ENCODE measurements at places on chromosomes 1 and 21.

GRCh38 chr21:36454093-36454531 lies 25.8 kb downstream of the CLDN14 start:
- H3K4me3 ChIP-seq, result no peak overlapping the region
- no peak for DNase-seq
- H3K4me1 ChIP-seq, result no peaks in the 10 kb centered on the region

DNA sequence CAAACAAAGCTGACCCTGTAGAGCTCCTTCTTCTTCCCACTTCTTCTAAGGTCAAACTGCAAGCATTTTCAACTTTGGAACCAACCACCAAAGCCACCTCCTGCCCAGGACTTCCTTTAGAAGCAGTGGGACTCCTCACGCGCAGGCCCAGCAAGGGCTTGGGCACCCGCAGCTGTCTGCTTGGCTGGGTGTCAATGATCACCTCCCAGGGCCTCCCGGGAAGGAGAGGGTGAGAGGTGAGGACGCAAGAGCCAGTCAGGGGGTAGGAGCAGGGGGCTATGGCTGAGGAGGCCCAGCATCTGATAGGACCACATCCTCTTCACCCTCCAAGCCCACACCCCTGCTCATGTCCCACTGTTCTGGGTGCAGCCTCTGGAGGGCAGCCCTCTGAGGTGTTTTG lies 10.2 kb downstream of the KLHL21 start:
- no peaks in the 10 kb centered on the region for H3K4me1 ChIP-seq
- peaks cover 94% of the 10 kb centered on the region for H3K36me3 ChIP-seq
- peak overlapping the region; percentile 16 for H3K27ac ChIP-seq

- no peaks in the 10 kb centered on the region for H3K36me3 ChIP-seq
- no peak for DNase-seq
- no peaks in the 10 kb centered on the region for H3K4me1 ChIP-seq
- no peak overlapping the region for H3K27ac ChIP-seq
Observed at GRCh38 chr1:107262467-107263286, 121.8 kb downstream of the NTNG1 start.

DNA sequence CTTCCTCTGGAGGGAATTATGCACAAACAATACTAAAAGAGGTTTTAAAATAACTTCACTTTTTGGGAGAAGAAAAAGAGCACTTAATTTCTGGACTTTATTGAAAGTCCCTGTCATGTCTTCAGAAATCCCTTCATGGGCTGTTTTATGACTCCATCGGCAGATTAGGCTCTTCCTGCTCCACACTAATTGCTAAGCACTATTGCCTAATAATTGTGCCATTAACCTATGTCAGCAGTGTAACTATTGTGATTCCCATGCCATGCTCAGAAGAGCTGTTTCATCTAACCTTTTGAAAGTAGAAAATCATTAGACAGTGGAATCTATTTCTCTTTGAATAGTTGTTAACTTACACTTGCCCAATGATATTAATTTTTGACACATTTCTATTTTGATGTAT lies 489.3 kb upstream of the RUNX1 start:
- no peaks in the 10 kb centered on the region for H3K27me3 ChIP-seq

DNA sequence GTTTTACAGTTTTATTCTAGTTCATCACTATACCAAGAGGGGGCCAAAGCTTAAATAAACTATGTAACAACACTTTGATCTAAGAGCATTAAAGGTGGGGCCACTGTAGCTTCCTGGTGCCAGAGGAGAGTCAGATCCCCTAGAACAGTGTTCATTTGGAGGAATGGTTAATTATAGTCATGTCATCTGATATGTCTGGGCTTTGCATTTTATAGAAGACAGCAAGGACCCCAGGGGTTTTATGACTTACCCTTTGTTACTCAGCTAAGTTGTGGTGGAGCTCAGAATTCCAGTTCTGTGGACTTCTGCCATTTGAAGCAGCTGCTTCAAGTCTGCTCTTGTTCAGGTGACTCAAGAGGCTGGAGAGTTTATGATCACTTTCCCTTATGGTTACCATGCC lies 16.7 kb downstream of the KDM4A start:
- no peak overlapping the region for H3K4me3 ChIP-seq
- DNase-seq, result no peak
- H3K27ac ChIP-seq, result no peak overlapping the region
- H3K27me3 ChIP-seq, result no peaks in the 10 kb centered on the region

- no peak overlapping the region for H3K4me3 ChIP-seq
- no peaks in the 10 kb centered on the region for H3K27me3 ChIP-seq
- H3K36me3 ChIP-seq, result no peaks in the 10 kb centered on the region
- H3K4me1 ChIP-seq, result no peaks in the 10 kb centered on the region
- DNase-seq, result no peak
Observed at GRCh38 chr1:190949939-190950338, 472.3 kb upstream of the BRINP3 start.

GRCh38 chr1:228753287-228753686 lies 18.0 kb downstream of the RHOU start:
- no peak for DNase-seq
- H3K27ac ChIP-seq, result no peak overlapping the region
- no peaks in the 10 kb centered on the region for H3K4me1 ChIP-seq
- H3K27me3 ChIP-seq, result no peaks in the 10 kb centered on the region
- no peak overlapping the region for H3K4me3 ChIP-seq
- H3K36me3 ChIP-seq, result no peaks in the 10 kb centered on the region

DNA sequence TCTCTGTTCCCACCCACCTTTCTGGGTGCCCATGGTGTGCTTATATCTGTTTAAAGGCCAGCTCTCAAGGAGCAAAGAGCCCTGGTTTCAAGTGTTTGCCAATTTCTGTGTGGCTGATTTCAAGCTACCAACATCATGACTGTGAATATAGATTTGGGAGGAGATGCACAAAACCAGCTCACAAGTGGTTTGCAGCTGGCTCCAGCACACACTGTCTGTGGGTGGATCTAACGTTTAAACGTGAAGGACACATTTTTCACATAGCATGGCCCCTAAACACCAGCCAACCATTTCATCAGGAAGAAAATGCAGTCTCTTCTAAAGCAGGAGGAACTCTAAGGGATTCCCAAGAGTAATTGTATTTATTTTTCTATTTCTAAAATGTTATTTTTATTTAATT lies 65.2 kb downstream of the FCRL5 start:
- H3K27ac ChIP-seq, result no peak overlapping the region
- H3K4me1 ChIP-seq, result no peaks in the 10 kb centered on the region
- H3K4me3 ChIP-seq, result no peak overlapping the region
- no peaks in the 10 kb centered on the region for H3K36me3 ChIP-seq

GRCh38 chr1:155678027-155678426 lies 10.5 kb downstream of the YY1AP1 start:
- peaks cover 75% of the 10 kb centered on the region for H3K36me3 ChIP-seq
- peaks cover 10% of the 10 kb centered on the region for H3K4me1 ChIP-seq
- DNase-seq, result no peak
- H3K4me3 ChIP-seq, result no peak overlapping the region

DNA sequence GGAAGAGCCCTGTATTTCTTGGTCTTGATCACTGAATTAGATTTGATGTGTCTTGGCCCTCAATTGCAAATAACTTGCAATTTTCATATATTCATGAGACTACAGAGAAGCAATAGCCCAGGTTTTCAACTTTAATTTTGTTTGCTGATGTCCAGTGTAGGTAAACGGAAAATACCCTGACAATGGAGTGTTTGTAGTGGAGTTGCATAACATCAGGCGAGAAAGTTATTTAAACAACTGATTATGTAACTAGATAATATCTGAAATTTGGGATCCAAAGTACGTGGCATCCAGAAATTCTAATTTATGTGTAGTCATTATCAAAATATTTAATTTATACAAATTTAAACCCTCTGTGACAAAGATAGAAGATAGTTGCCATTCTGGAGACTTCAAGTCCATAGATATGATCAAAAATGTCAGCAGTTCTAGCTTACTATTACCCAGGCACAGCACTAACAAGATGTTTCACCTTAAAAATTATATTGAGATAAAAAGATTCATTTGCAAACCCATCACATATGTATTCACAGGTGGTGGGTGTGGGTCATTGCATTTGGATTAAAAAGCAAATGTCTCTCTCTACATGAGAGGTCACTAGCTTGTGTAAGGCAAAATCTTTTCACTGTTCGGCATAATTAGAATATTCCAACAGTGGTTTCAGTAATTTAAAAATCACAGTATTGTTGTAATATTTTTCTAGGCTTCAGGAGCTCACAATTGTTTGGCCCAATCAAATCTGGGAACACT lies 150.7 kb downstream of the KCTD3 start:
- no peaks in the 10 kb centered on the region for H3K4me1 ChIP-seq
- no peaks in the 10 kb centered on the region for H3K36me3 ChIP-seq
- no peaks in the 10 kb centered on the region for H3K27me3 ChIP-seq
- no peak overlapping the region for H3K27ac ChIP-seq
- no peak overlapping the region for H3K4me3 ChIP-seq

GRCh38 chr1:232047473-232047872 lies 420.9 kb downstream of the DISC1 start:
- no peak for DNase-seq
- H3K27ac ChIP-seq, result no peak overlapping the region
- no peak overlapping the region for H3K4me3 ChIP-seq
- H3K4me1 ChIP-seq, result no peaks in the 10 kb centered on the region
- no peaks in the 10 kb centered on the region for H3K27me3 ChIP-seq

- H3K4me3 ChIP-seq, result peak overlapping the region; percentile 57
- no peaks in the 10 kb centered on the region for H3K36me3 ChIP-seq
- no peak for DNase-seq
- H3K27me3 ChIP-seq, result no peaks in the 10 kb centered on the region
- H3K4me1 ChIP-seq, result peaks cover 19% of the 10 kb centered on the region
Observed at GRCh38 chr1:8217011-8217711, 100.8 kb upstream of the SLC45A1 start.

- no peak for DNase-seq
- no peaks in the 10 kb centered on the region for H3K36me3 ChIP-seq
- H3K4me3 ChIP-seq, result no peak overlapping the region
- H3K27me3 ChIP-seq, result no peaks in the 10 kb centered on the region
Observed at GRCh38 chr1:3542676-3543075, 68.6 kb downstream of the MEGF6 start.

GRCh38 chr1:212646588-212646987 lies 38.0 kb downstream of the ATF3 start:
- no peak for DNase-seq
- H3K4me3 ChIP-seq, result no peak overlapping the region
- no peaks in the 10 kb centered on the region for H3K4me1 ChIP-seq
- no peaks in the 10 kb centered on the region for H3K27me3 ChIP-seq

DNA sequence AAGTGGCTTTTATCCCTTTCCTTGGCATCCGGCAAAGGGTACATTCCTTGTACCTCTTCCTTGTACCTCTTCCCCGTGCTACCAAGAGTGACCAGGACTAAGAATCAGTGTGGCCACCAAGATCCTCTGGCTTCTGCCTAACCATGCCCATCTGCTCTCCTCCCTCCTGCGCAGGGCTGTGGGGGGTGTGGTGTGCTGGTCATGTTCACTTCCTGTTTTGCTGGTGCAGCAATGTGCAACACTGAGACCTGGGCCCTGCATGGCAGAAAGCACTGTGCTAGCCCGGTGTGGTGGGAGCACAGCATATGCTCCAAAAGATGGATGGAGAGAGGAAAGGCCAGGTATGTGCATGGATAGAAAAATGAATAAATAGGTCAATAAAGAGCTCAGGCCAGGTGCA lies 33.3 kb upstream of the TENT5C start:
- H3K27ac ChIP-seq, result no peak overlapping the region
- no peaks in the 10 kb centered on the region for H3K4me1 ChIP-seq
- no peak for DNase-seq
- H3K27me3 ChIP-seq, result no peaks in the 10 kb centered on the region
- H3K36me3 ChIP-seq, result no peaks in the 10 kb centered on the region
- no peak overlapping the region for H3K4me3 ChIP-seq

- no peak overlapping the region for H3K27ac ChIP-seq
- DNase-seq, result no peak
- H3K4me3 ChIP-seq, result no peak overlapping the region
- H3K4me1 ChIP-seq, result no peaks in the 10 kb centered on the region
Observed at GRCh38 chr1:84721152-84721551, 30.9 kb upstream of the SSX2IP start.

GRCh38 chr21:38625000-38625399 lies 126.7 kb upstream of the ERG start:
- no peaks in the 10 kb centered on the region for H3K4me1 ChIP-seq
- no peak overlapping the region for H3K4me3 ChIP-seq
- DNase-seq, result no peak

GRCh38 chr1:56451491-56451890 lies 127.9 kb downstream of the PLPP3 start:
- peaks cover 53% of the 10 kb centered on the region for H3K4me1 ChIP-seq
- H3K4me3 ChIP-seq, result no peak overlapping the region
- H3K36me3 ChIP-seq, result no peaks in the 10 kb centered on the region
- H3K27ac ChIP-seq, result no peak overlapping the region
- DNase-seq, result no peak
